ENCODE measurements at places on chromosomes 16 and 17. TPM values are rescaled to one million over a fixed set of nuclear protein-coding genes. Genes with fewer than 3 reads are reported as not detected.

CFAP52 gene
- not detected for polyA plus RNA-seq

CTRL gene
- 1.8 TPM for polyA plus RNA-seq

KRT33A gene
- polyA plus RNA-seq, result not detected

DNA sequence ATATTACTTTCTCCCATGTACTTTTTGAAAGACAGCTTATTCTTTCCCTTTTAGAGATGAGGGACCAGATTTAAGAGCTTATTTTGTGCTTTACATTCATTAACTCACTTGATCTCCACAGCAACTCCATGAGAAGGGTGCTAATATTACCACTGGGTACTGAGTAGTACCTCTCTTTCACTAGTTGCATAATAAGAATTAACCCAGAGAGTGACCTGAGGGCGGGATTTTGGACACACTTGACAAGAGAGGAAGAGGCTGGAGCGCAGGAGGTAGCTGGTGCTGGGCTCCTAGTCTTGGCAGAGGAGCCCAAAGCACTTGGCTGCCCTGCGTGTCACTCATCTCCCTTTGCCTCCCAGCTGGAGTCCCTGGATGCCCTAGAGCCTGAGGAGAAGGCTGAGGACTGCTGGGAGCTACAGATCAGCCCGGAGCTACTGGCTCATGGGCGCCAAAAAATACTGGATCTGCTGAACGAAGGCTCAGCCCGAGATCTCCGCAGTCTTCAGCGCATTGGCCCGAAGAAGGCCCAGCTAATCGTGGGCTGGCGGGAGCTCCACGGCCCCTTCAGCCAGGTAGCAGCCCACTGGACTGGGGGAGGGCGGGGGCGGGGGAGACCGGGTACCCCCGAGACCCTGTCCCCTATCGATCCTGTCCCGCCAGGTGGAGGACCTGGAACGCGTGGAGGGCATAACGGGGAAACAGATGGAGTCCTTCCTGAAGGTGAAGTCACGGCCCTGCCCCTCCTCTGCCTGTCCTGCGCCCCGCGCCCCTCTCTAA, 1.7 kb upstream of the MAZ start:
- no peak for DNase-seq

DNA sequence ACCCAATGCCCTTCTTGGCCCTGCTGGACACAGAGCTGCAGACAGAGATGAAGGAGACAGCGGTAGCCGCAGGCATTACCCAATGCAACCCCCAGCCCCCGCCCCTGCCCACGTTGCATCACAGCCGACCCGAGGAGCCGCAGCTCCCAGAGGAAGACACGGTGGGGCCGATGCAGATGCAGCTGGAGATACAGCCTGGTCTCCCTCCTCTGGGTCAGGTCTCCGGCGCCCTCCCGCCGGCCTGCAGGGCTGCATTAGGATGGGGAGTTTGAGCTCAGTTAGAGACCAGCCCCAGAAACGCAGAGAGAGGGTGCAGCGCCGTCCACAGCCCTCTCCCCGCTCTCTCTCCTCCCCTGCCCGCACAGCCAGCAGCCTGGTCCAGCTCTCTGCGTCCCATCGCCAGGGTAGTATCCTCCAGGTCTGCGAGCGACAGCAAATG, 19.4 kb upstream of the UBE2I start:
- DNase-seq, result no peak

DNA sequence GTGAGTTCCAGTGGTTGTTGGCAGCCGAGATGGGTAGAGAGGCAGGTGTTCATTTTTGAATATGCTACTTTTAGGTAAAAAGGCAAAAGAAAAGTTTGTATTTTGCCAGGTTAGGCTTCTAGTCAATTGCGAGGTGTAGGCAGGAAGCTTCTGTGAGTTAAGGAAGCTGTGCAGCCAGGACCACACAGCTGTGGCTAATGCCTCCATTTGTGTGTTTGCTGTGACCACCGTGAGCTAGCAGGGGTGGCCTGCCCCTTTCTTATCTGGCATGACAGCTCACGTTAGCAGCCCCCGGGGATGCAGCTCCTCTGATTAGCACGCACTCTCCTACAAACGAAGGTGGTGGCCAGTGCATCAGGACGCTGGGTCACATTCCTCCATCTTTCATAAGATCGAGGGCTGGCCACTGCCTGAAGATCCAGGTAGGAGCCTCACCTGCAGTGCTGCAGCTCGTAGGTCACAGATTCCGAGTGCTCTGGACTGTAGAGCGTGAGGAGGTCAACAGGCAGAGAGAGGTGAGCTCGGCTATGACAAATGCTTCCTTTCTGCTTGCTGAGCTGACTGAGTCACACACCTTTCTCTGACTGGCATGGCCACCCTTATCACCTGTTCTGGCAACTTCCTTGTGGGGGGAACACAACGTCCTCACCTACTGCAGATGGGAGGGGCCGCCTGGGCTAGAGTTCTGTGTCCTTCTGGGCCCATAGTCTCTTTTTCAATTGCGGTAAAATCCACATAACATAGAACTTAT, 244.4 kb downstream of the HS3ST3B1 start:
- DNase-seq, result no peak

GRCh38 chr17:39026980-39027451, 59.8 kb upstream of the FBXO47 start:
- DNase-seq, result no peak

GRCh38 chr16:3215601-3216262, 19.2 kb downstream of the ZNF200 start:
- DNase-seq, result peak; percentile 19

- DNase-seq, result no peak
Measured at GRCh38 chr16:60771138-60771537, 1265.1 kb downstream of the CDH8 start.

GRCh38 chr16:4321286-4322120, 5.6 kb downstream of the GLIS2 start:
- DNase-seq, result no peak
